Esophagus squamous epithelium (tissue), 5 donors: ENCODE measurements at places on chromosomes 7 and 10.

DNA sequence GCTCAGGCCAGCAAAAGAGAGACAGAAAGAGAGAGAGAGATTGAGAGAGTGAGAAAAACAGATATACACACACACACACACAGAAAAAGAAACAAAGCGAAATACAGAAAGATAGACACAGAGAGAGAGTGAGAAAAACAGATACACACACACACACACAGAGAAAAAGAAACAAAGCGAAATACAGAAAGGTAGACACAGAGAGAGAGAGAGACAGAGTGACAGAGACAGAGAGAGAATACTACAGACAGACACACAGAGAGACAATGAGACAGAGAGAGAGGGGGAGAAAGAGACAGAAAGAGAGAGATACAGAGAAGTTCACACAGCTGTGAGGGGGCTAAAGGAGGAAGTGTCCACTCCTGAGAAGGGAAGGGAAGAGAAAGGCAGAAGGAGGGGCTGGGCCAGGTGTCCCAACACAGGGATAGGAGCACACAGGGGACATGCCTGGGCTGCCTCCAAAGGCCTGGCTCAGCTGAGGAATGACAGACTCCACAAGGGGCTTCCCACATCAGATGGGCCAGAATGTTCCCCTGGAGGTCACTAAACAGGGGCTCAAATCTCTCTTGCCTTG, 4.3 kb downstream of the GCK start:
- DNase-seq, result no peak

DNA sequence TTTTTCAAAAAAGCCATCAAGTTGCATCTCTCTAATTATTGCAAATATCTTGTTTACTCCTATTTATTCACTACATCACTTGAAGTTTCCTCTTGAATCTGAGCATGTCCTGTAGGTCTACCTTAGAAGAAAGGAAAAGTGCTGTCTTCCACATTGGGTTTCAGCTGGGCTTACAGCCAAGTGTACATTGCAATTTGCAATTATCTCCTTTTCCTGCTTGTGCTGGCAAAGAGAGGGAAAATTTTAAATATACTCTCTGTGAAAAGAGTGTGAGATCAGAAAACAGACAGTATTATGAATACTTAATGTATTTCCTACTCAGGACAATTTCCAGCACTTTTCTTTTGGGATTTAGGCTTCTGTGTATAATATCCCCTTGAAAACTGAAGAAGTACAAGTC, 839.7 kb downstream of the CNTNAP2 start:
- no peak for DNase-seq

GRCh38 chr10:59456199-59456598, 93.8 kb upstream of the FAM13C start:
- DNase-seq, result no peak

GRCh38 chr7:3043544-3044371, at the start of gene CARD11:
CARD11 (minus strand) TSS chr7:3043867; CDS start chr7:2958506, 85,361 bp downstream.
- no peak for DNase-seq

DNA sequence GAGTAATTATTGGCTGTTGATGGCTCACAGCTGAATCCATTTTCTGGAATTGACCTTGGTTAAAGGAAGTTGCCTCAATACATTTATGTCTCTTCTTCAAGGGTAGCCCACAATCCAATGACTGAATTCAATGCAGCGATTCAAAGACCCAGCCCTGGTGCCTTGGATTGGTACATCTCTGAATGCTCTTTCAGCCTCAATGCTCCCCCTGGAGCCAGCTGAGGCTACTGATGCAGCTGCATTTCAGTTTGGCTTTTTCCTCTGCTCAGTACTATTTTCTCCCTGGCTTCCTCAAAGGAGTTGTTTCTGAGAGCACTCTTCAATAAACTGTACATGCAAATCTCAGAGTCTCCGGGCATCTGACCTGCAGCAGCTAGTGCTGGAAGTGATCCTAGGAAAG, 633 bp upstream of the EBLN1 start:
- no peak for DNase-seq

DNA sequence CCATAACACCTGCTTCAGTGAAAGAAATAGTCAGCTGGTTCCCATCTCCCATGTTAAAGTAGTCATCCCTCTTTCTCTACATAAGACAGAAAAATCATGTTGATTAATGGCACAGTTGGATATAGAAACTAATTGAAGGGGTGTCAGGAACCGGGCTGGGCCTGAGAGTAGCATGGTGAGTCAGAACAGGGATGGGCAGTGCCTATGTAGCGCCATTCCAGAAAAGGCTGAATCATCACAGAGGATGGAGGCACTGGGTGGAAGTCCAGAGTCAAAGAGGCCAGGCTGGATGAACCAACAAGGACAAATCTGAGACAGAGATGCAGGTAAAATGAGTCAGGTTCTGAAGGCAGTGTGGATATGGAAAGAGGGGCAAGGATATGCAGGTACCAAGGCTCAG, 201.2 kb downstream of the LHFPL3 start:
- DNase-seq, result no peak

DNA sequence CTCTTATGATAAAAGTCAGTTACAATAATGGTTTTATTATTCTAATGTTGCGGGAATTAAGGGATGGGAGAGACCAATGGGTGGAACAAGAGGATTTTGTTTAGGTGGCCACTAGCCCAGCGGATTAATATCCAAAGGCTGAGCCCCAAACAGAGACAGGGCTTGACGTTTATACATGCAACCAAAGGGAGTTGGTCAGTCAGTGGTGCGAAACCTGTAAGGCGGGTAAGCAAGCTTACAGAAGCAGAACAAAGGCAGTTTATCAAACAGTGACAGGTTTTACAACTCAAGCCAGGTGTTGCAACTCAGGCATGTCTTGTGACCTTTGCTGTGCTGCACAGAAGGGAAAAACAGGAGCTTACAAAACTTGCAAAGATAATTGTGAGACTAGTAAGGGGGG, 622.9 kb upstream of the MBL2 start:
- DNase-seq, result no peak
